Upper lobe of left lung (tissue), 6 donors: ENCODE measurements at places on chromosomes 12 and 14. TPM values are rescaled to one million over a fixed set of nuclear protein-coding genes. Genes with fewer than 3 reads are reported as not detected.

GDF3 gene
- not detected for total RNA-seq

TCL1B gene
- total RNA-seq = not detected

PPP1R1A gene
- total RNA-seq = 0.30 TPM

ACSS3 gene
- total RNA-seq = 25.5 TPM

BCDIN3D gene
- 4.2 TPM for total RNA-seq

C14orf39 gene
- not detected for total RNA-seq

DNA sequence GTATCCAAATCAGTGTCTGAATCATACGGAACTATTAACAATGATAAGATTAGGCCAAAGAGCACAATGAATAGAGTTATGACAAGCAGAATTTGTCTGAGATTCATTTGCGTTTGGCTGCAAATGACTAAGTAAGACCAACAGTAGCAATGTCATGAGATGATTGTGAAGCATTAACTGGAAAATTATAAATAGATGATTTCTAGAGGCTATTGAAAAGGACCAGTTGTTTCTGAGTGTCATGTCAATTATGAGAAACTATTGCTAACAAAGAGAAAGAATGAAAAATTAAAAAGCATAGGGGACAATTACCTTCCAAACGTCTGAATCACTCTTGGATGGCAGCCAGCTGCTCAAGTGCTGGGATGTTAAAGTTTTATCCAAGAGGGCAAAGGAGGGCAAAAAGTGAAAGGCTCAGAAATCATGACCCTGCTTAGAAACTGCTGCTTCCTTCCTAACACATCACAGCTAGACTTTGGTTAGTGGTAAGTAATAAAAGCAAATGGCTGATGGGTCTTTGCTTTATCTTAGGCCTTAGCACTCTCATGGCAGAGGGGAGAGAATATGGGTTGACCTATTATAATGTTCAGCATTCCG lies 89.0 kb downstream of the AKAP6 start:
- no peak overlapping the region for H3K27ac ChIP-seq
- no peaks in the 10 kb centered on the region for H3K36me3 ChIP-seq
- no peak overlapping the region for H3K4me3 ChIP-seq
- H3K27me3 ChIP-seq = no peaks in the 10 kb centered on the region

GRCh38 chr12:71873821-71874220 lies 34.3 kb downstream of the TBC1D15 start:
- no peak overlapping the region for H3K4me3 ChIP-seq
- peaks cover 29% of the 10 kb centered on the region for H3K36me3 ChIP-seq
- no peak overlapping the region for H3K27ac ChIP-seq
- no peaks in the 10 kb centered on the region for H3K27me3 ChIP-seq
- DNase-seq = no peak

DNA sequence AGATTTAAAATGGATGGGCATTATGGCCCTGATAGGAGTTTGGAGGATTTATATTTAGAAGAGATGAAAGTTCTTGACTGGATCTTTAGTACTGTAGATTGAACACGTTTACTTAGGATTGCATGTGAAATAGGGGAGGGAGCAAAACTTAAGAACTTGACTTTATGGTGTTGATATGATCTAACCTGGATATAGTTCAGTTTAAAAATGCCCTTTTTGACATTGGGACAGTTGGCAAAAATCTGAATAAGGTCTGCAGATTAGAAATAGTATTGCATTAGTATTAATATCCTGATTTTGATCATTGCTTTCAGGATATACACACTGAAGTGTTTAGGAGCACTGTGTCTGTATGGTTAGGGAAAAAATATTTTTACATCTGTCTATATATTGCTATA lies 9.6 kb downstream of the TMBIM6 start:
- no peak overlapping the region for H3K27ac ChIP-seq
- H3K36me3 ChIP-seq = peaks cover 51% of the 10 kb centered on the region
- H3K4me1 ChIP-seq = peaks cover 72% of the 10 kb centered on the region

DNA sequence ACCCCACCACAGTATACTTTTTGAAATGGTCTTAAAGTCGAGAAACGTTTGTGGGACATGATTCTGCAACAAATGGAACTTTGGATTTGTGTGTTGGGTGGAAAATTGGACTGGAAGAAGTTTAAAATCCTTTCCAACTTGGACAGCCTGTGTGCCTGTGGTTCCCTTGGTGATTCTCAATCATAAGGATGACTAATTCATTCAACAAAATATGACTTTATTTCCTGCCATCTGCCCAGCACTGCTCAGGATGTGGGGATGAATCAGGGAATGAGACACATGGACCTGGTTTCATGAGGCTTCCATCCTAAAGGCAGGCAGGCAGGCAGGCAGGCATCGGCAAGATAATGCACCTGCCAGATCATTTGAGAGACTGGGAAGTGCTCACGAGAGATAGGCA lies 57.3 kb upstream of the TMEM132D start:
- H3K27ac ChIP-seq = no peak overlapping the region
- H3K27me3 ChIP-seq = no peaks in the 10 kb centered on the region
- no peaks in the 10 kb centered on the region for H3K36me3 ChIP-seq
- no peak for DNase-seq

DNA sequence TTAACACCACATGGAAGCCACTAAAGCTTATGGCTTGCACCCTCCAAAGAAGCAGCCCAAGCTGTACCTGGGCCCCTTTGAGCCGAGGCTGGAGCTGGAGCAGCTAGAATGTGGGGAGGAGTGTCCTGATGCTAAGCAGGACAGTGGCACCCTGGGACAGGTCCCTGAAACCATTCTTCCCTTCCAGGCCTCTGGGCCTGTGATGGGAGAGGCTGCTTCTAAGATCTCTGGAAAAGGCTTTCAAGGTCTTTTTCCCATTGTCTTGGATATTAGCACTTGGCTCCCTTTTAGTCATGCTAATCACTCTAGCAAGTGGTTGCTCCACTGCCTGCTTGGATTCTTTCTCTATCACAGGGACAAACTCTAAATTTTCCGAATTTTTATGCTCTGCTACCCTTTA lies 40.9 kb downstream of the OSBPL8 start:
- no peaks in the 10 kb centered on the region for H3K4me1 ChIP-seq
- H3K27me3 ChIP-seq = no peaks in the 10 kb centered on the region
- H3K27ac ChIP-seq = no peak overlapping the region
- no peaks in the 10 kb centered on the region for H3K36me3 ChIP-seq

DNA sequence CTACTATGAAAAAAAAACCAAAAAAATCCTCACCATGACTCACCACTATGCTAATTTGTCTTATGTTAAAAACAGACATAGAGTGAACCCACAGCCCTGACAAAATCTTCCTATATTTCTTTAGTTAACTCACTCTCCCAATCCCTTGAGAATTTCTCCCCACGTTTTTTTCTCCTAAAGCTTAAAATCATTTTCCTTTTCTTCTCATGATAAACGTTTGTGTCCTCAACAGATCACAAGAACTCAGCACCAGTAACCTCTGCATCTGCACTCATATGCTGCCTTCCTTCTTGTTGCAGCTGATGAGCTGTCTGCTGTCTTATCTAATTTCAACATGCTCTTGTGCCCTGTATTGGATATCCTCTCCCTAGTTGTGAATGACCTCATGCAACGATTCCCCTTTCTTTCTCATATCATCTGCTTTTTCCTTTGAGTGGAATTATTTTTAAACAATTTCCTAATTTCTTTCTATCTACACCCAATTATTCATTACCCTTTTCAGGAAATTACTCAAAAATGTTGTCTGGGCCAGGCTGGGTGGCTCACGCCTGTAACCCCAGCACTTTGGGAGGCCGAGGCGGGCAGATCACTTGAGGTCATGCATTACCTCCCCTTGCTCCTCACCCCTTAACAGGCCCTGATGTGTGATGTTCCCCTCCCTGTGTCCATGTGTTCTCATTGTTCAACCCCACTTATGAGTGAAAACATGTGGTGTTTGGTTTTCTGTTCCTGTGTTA lies 427.5 kb upstream of the MGAT4C start:
- no peaks in the 10 kb centered on the region for H3K27me3 ChIP-seq
- H3K4me3 ChIP-seq = no peak overlapping the region
- H3K27ac ChIP-seq = no peak overlapping the region
- no peaks in the 10 kb centered on the region for H3K4me1 ChIP-seq
- H3K36me3 ChIP-seq = no peaks in the 10 kb centered on the region

- H3K4me1 ChIP-seq = no peaks in the 10 kb centered on the region
- H3K4me3 ChIP-seq = no peak overlapping the region
- H3K27me3 ChIP-seq = no peaks in the 10 kb centered on the region
Measured at GRCh38 chr14:86481104-86481503, 951.2 kb downstream of the FLRT2 start.

DNA sequence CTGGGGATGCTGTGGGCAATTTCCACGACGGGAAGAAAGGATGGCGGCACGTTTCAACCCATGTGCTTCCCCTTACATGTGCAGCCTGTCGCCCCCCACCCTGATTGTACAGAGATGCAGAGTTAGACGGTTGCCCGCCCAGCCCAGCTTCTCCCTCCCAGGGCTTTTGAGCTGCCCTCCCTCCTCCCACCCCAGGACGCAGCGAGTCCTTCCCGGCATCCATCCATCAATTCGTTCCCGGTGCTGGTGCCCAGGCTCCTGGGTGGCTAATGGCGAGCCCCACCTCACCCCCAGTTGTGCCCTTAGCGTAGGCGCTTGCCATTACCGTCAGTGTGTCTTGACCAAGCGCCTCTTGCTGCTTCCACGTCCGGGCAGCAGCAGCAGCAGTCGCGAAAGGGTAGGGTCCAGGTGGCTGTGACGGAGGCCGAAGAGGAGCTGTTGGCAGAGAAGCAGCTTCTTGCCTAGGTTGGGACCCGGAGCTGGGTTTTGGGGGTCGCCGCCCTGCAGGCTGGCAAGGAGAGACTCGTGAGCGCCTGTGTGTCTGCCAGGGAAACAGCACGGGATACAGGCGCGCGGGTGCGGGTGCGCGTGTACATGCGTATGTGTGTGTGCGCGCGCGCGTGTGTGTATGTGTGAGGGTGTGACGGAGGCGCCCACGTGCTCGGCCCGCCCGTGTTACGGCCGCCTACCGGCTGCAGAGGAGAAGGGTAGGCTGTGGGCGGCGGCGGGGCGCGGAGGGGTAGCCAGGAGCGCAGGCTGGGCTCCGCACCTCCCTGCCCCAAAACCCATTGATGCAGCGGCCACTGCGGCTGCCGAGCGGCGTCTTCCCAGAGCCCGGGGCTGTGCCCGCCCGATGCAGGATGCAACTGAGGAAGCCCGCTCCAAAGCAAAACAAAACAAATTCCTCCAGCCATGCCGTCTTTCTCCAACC lies at the start of gene SLC6A15:
TSS of gene SLC6A15 (minus strand) at position 602 of the 931 bp plus-strand sequence. CDS start 20,679 bp downstream, outside the sequence.
- no peak within 1 kb of the TSS for H3K27ac ChIP-seq
- H3K4me1 ChIP-seq = peaks cover 26% of the 10 kb centered on the region
- peak within 1 kb of the TSS; percentile 33 for H3K4me3 ChIP-seq
- H3K27me3 ChIP-seq = no peaks in the 10 kb centered on the region
- no peak for DNase-seq
- H3K36me3 ChIP-seq = no peaks in the 10 kb centered on the region

DNA sequence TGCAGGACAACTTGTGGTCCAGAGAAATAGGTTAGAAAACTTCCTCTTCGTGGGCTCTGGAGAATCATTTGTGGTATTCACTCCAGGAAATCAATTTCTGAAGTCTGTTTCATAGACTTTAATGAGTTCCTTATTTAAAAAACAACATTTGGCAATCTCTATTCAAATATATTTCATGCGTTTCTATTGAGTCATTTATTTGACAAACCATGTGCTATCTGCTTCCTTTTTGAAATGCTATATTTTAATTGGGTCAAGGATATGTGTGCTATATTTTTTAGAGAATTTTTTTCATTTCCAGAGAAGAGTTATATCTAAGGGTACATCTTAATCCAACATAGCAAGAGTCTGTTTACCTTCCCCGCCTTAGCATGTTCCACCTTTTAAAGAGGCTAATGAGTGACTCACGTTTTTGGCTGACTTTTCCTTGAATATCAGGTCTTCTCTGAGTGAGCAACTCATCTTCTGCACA lies 252.4 kb upstream of the EGLN3 start:
- DNase-seq = no peak
- no peaks in the 10 kb centered on the region for H3K36me3 ChIP-seq
- H3K27ac ChIP-seq = no peak overlapping the region
- H3K4me3 ChIP-seq = no peak overlapping the region
- no peaks in the 10 kb centered on the region for H3K4me1 ChIP-seq
- H3K27me3 ChIP-seq = no peaks in the 10 kb centered on the region

DNA sequence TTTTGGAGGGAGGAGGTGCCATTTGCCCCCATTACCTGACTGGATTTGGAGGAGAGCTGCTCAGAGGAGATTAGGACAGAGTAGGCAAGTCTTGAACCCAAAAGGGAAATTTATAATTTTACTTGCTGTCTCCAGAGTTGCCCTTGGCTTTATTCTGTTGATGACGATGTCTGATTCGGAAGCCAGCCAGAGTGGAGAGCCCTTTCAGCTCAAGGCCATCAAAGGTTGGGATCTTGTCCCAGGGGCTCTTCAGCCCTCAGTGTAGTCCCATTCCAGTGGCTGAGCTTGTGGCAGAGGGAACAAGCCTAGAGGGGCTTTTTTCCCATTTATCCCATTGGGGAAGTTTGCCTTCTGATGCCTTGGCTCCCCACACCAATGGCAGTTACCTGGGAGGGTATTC lies 71.8 kb downstream of the HSD17B6 start:
- no peaks in the 10 kb centered on the region for H3K36me3 ChIP-seq
- no peaks in the 10 kb centered on the region for H3K27me3 ChIP-seq
- peaks cover 50% of the 10 kb centered on the region for H3K4me1 ChIP-seq
- H3K27ac ChIP-seq = no peak overlapping the region
- no peak for DNase-seq

GRCh38 chr14:55386037-55386808 lies 25.4 kb downstream of the ATG14 start:
- H3K4me3 ChIP-seq = no peak overlapping the region
- no peaks in the 10 kb centered on the region for H3K27me3 ChIP-seq
- peak overlapping the region; percentile 40 for H3K27ac ChIP-seq
- DNase-seq = no peak
- H3K4me1 ChIP-seq = no peaks in the 10 kb centered on the region

DNA sequence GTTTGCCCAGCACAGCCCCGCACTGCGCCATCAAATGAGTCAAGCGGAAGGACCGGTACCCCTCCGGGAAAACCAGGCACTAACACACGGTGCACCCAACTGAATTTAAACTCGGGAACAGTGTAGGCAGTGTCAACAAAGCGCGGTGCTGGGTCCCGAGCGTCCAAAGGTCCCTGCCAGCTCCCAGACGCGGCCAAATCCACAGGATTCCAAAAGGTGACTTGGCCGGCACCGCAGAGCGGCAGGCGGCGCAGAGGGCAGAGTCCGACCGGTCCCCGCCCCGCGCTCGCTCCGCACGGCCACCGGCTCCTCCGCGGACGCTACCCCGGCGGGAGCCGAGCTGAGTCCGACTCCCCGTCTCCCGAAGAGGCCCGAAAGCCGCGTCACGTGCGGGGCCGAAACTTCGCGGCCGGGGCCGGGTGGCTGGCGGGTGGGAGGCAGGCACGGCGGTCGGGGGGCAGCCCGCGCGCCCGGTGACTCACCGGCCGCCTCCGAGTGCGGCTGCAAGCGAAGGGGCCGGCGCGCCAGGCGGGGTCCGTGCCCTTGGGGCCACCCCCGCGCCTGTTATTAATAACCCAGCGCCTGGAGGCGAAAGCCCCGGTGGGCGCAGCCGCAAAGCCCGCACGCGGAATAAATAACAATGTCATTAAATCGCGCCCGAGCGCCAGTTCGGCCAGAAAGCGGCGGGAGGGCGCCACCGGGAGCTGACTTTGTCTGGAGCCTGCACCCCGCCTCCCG lies 863 bp downstream of the DENND5B start:
- H3K4me1 ChIP-seq = peaks cover 19% of the 10 kb centered on the region
- peak overlapping the region; percentile 86 for H3K27ac ChIP-seq
- H3K27me3 ChIP-seq = no peaks in the 10 kb centered on the region
- peak; percentile 43 for DNase-seq
- peak overlapping the region; percentile 99 for H3K4me3 ChIP-seq
- no peaks in the 10 kb centered on the region for H3K36me3 ChIP-seq

GRCh38 chr14:92866181-92866752 lies 56.7 kb upstream of the CHGA start:
- no peak for DNase-seq
- H3K4me1 ChIP-seq = no peaks in the 10 kb centered on the region
- H3K36me3 ChIP-seq = no peaks in the 10 kb centered on the region
- H3K27ac ChIP-seq = no peak overlapping the region
- H3K27me3 ChIP-seq = no peaks in the 10 kb centered on the region
